Dorsolateral prefrontal cortex (tissue), 122 donors: ENCODE measurements at places on chromosomes 5 and 9. TPM values are rescaled to one million over a fixed set of nuclear protein-coding genes. Genes with fewer than 3 reads are reported as not detected.

LOX gene
- 1.1 TPM for total RNA-seq

TIMD4 gene
- not detected for total RNA-seq

C9orf50 gene
- total RNA-seq: 0.63 TPM

PCDHGB2 gene
- total RNA-seq: 10.3 TPM

POLR3G gene
- total RNA-seq: 7.3 TPM

SPATA31E1 gene
- total RNA-seq: not detected

IRX4 gene
- total RNA-seq: not detected

TAF1L gene
- not detected for total RNA-seq

SLC46A2 gene
- total RNA-seq: 0.47 TPM

C1QTNF3 gene
- 17.3 TPM for total RNA-seq

SH3PXD2B gene
- total RNA-seq: 21.1 TPM

NPR3 gene
- total RNA-seq: 1.4 TPM

CKMT2 gene
- total RNA-seq: 11.4 TPM

AK8 gene
- 2.4 TPM for total RNA-seq

NRG2 gene
- 9.9 TPM for total RNA-seq

CCL19 gene
- total RNA-seq: not detected

GOLM1 gene
- 97.4 TPM for total RNA-seq

FAM163B gene
- 148 TPM for total RNA-seq
